ENCODE measurements at places on chromosomes 6 and 20.
A peak's percentile ranks its signal among the peaks of the same experiment; 100 is the strongest.

GRCh38 chr20:61404303-61404702 lies 152.2 kb downstream of the CDH4 start:
- peak; percentile 18 for DNase-seq

DNA sequence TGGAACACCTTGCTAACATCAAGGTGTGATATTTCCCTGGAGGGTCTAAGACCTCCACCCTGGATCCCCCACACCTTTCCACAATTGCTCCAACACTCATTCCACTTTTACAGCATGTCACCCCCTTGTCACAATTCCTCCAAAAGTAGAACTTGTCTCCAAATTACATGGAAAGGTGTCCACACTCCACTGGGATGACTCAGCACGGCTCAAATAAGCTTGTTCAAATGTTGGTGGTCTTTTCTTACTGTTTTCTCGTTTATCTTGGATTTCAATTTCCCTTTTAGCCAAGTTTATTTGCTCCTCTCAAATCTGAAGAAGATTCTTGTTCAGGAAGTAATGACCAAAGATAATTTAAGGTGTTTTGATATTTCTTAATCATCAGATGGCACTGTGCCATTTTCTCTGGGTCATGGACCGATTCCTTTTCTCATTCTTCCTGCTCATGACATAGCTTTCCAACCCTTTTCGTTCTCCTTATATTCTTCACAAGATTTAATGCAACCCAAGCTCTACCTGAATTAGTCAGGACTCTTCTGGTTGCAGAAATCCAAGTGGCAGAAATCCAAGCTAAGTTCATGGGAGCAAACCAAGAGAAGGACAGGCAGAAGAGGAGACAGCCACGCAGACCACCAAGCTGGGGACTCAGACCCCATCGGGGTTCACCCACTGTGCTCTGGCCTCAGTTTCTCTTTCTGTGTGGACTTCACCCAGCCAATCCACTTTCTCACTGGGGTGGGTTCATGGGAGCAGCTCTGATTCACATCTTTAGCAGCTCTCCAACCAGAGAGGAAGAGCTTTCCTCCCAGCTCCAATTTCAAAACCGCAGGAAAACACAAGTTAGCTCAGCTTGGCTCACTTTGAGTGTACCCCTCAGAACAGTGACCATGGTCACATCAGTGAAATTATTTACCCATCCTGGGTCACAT lies 110.5 kb upstream of the CDYL start:
- DNase-seq, result no peak

- peak; percentile 25 for DNase-seq
Measured at GRCh38 chr20:48448666-48449600, 378.9 kb downstream of the PREX1 start.

DNA sequence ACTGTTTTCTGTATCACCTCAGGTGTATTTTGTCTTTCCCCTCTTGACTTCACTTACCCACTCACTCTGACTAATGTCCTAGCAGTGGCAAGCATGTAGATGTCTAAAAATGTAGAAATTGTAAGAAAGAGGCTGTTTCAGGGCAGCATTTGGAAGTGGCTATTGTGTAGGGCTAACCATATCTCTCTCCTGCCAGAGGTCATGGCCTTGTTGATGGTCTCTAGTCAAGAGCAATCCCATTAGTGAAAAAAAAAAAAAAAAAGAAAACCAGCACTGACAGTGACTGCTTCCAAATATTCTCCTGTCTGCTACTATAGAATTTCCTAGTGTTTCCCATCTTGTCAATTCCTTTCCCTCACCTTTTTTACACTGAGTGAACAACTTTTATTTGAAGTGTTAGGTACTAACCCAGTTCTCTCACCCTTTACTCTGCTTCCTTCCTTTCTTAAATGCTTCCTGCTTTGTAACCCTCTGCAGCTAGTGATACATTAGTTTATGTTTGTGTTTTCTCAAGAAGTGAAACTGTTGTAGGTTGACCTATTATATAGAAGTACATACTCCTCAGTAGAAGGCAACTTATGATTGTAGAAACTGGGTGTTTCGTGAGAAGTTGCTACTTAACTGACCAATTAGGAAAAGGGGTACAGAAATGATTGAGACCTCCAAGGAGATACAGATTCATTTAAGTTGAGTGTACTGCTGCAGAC lies 174.1 kb upstream of the PTPRK start:
- no peak for DNase-seq

GRCh38 chr6:31651602-31652191 lies 764 bp downstream of the BAG6 start:
- peak; percentile 79 for DNase-seq

GRCh38 chr6:36615018-36615761 lies 21.0 kb downstream of the SRSF3 start:
- peak; percentile 63 for DNase-seq

- DNase-seq, result no peak
Measured at GRCh38 chr6:120200853-120201252, 851.3 kb upstream of the MAN1A1 start.

DNA sequence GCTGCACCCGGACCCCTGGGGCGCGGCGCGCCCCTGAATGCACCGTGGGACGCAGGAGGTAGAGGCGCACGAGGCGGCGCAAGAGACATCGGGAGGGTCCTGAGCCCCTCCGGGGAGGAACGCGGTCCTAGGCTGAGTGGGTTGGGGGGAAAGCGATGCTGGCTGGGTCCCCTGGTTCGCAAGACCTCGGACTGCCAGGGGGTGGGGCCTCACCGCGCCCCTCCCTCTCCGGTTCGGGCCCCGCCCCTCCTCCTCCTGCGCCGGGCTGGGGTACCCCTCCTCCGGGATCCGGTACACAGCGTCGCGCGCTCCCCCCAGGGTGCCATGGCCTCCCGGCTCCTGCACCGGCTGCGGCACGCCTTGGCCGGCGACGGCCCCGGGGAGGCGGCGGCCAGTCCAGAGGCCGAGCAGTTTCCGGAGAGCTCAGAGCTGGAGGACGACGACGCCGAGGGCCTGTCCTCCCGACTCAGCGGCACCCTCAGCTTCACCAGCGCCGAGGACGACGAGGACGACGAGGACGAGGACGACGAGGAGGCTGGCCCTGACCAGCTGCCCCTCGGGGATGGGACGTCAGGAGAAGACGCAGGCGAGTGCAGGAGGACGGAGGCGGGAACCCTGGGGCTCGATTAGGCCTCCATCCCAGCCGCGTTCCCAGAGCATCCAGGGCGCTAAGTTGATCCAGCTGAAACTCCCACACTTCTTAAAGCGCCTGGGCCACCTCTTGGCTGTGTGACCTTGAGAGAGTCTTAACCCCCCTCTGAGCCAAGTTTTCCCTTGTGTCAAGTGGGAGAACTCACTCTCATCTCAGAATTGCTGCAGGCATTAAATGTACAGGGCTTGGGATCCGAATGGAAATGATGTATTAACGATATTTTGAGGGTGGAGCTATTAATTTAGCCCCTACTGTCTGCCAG lies 541 bp downstream of the SNX21 start:
- DNase-seq, result peak; percentile 83

DNA sequence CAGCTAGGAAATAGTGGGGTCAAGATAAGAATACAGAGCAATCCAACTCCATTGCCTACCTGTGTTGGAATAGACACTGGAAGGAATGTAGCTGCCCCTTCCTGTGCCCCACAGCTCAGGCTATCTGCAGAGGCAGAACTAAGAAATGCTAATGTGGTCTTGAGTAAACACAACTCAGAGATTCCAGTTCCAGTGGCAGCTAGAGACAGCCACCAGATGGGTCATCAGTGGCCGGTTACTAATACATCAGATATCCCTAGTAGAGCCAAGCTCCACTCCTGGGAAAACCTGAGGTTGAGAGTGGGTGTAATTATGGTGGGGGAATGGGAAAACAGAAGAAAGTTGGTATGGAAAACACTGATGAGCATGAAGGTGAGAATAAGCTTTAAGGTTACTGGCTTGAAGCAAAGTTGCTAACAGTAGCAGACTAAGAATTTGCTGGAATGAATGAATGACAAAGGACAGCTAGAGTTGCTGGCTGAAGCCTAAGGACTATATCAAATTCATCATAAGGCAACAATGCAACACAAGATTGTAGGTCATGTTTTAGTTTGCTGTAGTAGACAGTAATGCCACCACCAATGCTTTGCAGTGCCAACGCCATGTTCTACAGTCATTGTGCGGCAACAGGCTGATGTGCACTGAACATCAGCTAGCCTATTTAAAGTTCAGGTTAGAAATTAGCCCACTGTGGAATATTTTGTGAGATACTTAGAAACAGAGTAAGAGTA lies 28.3 kb upstream of the FAM83C start:
- DNase-seq, result no peak

DNA sequence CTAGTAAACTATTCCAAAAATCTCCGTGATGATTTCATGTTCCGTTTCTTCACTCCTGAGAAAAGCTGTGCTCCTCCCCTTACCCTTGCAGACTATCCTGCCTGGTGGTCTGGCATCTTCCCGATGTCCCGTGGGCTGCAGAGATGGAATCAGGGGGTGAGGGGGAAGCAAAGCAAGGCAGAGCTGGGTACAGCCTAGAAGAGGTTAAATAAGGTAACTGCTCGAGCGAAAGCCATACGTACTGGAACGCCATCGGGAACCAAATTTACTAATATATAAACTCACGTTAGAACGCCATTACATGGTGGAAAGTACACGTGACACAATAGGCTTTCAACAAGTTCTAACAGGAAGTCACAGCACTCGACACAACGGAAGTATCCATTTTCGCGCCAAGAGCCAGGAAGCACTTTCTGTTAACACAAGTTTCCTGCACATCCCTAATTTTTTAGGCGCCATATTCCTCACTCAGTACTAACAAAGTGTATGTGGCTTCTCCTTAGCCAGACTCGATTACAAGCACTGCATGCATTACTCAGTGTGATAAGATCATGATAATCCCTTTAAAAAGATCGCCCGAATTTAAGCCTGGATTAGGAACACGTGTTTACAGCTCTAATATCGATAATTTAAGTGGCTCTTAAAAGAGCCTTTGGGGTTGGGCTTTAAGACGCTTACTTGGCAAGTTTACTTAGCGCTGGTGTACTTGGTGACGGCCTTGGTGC lies 101.6 kb upstream of the PRSS16 start:
- DNase-seq, result peak; percentile 78

DNA sequence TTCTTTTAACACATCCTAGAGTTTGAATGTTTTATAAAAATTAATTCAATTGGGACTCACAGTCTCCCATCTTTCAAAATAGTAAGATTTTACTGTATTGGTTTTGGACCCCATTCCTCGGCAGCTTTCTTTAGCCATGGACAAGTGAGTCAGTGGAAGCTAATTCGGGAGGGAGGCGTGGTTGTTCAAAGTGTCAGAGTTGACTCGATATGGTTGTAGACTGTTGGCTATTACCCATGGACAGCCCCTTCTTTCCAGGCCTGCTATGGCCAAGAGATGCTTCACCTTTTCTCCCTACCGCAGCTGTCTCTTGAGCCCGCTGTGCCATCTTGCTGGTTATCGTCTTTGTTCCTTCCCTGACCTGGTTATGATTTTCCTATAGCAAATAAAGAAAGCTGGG lies 243.0 kb downstream of the CD83 start:
- DNase-seq, result no peak

DNA sequence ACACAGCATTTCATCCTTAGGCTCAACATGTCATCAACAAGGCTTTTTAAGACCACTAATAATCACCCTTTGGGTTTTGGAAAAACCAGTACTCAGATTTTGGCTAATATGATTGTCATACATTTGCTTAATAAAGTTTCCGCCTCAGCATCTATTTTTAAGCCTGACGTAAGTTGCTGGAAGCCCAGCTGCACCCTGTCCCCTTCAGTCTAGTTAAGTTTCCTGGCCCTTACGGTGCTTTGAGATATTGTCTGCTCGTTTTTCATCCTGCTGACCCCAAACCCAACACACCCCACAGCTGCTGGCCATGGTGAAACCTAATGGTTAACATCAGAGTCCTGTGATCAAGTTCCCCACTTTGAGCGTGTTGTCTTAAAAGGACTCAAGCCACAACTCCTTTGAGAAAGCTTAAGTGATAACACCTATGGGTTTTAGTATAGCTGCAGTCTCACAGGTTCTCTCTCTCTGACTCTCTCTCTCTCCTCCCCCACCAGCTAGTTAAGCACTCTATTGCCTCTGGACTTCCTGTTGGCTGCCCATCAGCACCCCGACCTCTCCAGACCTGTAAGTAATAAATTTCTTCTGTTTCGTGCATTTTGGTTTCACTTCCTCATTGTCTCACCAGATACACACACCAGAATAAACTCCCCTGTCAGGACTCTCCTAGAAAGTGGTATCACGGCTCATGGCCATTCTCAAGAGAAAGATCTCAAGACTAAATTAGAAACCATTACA lies 802.0 kb downstream of the C6orf118 start:
- DNase-seq, result no peak

DNA sequence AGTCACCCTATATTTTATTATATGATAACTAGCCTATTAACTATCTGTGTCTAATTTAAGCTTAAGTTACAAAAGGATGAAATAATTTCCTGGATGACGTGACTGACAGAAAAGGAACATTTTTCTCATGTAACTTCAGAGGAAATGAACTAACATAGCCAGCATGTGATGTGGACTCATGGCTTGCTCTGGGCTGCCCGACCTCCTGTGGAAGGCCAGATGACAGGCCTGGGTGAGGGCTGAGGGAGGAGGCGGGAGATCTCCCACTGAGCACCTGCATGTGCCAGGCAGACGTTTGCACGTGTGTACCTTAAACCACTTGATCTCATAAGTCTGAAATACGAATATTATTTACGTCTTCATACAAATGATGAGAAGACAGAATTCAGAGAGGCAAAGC lies 321.1 kb downstream of the SYNE1 start:
- no peak for DNase-seq

GRCh38 chr6:390914-391558 lies 516 bp upstream of the IRF4 start:
- no peak for DNase-seq

DNA sequence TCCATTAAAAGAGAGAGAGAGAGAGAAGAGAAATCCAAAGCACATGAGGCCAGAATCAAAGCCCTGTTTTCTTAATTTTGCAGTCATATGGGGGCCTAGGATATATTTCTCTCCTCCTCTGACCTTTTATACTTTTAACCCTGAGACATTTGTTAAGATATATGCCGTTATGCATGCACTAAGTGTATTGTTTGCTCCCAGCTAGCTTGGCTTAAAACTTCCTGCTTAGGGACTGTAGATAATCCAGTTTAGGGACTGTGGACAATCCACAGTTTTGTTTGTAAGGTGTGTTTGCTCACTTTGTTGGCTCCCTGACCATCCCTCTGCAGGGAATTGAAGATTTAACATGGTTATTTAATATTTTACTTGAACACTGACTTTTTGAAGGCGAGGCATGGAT lies 166.3 kb upstream of the TSHZ2 start:
- DNase-seq, result no peak

- DNase-seq, result peak; percentile 84
Measured at GRCh38 chr6:14128012-14128411, 10.4 kb downstream of the CD83 start.

GRCh38 chr6:21713481-21713880 lies 119.9 kb downstream of the SOX4 start:
- no peak for DNase-seq

DNA sequence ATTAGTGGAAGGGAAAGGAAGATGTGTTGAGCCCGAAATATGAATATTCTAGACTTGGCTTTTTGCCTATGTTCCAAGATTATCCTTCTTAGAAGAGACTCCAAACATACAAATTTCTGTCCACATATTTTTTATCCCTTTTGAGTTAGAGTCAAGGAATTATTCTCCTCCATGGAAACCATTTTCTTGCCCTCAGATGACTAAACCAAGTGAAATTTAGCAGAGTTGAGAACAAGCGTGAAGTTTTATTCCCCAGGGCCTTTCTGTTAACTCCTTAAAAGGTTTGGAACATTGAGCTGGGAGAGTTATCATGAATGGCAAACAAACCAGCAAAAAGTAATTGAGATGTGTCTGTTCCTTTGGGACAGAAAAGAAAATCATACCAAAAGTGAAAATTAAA lies 286.1 kb upstream of the PLCB4 start:
- DNase-seq, result no peak

- no peak for DNase-seq
Measured at GRCh38 chr6:160455081-160455480, 106.9 kb downstream of the SLC22A3 start.

- DNase-seq, result no peak
Measured at GRCh38 chr6:84739866-84740208, 24.6 kb downstream of the TBX18 start.

Measured in NCI-H526 (cell line).